SK-MEL-5 (cell line): ENCODE measurements at places on chromosomes 1 and 21. TPM values are rescaled to one million over a fixed set of nuclear protein-coding genes. Genes with fewer than 3 reads are reported as not detected.

GRCh38 chr1:166924823-166925541 lies 48.9 kb upstream of the TADA1 start:
- DNase-seq: no peak

- peak; percentile 61 for DNase-seq
Observed at GRCh38 chr21:38126666-38127303, 130.0 kb upstream of the KCNJ15 start.

GRCh38 chr1:159786465-159786864 lies 5.7 kb downstream of the DUSP23 start:
- DNase-seq: no peak

GRCh38 chr1:75484789-75485188 lies 126.1 kb downstream of the SLC44A5 start:
- no peak for DNase-seq

DNA sequence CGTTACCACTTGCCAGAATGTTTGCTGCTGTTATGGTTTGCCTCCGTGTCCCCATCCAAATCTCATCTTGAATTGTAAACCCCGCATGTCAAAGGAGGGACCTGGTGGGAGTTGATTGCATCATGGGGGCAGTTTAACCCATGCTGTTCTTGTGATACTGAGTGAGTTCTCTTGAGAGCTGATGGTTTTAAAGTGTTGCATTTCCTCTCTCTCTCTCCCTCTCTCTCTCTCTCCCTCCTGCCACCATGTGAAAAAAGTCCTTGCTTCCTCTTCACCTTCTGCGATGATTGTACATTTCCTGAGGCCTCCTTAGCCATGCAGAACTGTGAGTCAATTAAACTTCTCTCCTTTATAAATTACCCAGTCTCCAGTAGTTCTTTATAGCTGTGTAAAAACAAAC lies 44.4 kb downstream of the CFHR5 start:
- no peak for DNase-seq

- no peak for DNase-seq
Observed at GRCh38 chr1:35884934-35885333, 1.9 kb downstream of the AGO1 start.

DNA sequence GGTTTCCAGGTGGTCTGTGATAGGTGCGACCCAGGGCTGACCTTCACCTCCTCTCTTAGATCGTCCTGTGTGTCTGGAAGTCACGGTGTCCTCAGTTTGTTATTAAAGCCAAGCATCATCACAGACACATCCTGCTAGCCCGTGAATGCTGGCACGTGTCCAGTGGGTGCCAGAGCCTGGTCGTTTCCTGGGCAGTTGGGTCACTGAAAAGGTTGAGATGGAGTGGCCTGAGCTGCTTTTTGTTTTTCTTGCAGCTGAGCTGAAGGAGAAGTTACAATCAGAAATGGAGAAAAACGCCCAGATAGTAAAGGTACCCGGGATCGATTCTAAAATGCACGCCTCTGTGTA lies 23.2 kb downstream of the PCNT start:
- no peak for DNase-seq

DNA sequence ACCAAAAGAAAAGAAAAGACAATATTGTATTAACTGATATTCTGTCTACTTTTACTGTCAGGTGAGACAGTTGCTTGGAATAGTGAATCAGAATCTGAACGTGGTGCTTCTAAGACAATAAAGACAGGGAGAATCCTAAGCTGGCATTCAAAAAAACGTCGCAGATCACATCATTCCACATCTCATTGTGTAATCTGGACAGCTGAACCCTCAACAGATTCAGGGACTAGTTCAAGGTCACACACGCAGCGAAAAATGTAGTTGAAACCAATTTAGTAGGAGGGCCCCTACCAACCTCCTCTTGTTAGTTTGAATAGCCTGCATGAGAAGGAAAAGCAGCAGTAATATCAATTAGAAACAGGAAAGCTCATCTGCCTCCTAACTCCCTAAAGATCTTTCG lies 46.4 kb upstream of the KRTAP19-8 start:
- DNase-seq: no peak

DNA sequence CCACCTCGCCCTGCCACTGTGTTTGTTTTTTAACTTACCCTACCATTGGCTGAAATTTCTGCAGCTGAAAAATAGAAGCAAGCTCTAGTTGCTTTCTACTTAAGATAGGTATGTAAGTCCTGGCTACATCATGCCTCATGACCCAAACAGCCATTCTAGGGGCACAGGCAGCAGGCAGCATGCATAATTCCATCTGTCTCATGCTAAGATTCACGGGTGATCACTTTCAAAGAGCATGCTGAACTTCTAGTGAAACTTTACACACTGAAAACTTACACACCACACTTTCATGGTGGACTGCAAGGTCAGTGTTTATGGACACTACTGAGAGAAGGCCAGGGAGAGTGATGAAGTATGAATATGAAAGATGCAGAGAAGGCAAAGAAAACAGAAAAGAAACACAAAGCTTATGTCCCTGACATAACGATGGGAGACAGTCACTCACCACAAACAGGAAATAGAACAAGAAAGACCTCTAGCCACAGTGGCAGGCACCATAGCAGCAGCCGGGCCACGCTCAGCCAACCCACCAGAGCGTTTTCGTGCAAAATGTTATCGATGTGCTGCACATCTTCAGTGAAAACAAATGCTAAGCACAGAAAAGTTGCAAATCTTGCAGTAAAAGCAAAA lies 102.3 kb upstream of the TIAM1 start:
- DNase-seq: no peak

DNA sequence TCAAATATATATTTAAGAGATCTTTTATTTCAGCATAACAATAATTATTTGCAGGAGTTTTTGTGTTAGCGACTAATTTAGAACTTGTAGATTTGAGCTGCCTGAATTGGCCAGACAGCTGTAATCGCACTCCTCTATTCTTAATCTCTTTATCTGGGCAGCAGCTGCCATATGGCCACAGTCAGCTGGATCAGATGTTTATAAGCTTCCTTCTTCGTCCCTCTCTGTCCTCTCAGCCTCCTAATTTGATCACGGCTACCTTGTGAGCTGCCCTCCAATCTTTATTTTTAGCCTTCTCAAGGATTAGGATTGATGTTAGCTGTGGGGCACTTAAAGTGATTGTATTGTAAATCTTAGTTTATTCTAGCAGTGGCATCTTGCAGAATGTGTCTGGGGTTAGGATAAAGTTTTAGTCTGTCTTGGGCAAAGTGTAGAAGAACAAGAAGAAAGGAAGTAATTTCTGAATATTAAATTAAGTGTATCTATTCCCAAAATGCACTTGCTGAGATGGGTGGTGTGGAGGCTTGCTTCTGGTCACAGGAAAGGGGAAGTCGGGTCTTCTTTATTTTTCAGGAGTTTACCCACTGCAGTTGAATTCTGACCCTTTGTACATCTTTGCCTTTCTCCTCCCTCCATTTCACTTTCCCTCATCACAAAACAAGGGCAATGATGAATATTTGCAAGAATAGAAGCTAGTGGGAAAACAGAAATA lies 1.1 kb downstream of the ZBTB18 start:
- DNase-seq: no peak

TDRD5 gene
- total RNA-seq: 0.05 and 0.21 TPM in 2 replicates

- peak; percentile 93 for DNase-seq
Observed at GRCh38 chr1:205440476-205441317, 15.1 kb downstream of the BLACAT1 start.

- no peak for DNase-seq
Observed at GRCh38 chr1:82901561-82901960, 1097.4 kb downstream of the TTLL7 start.

GRCh38 chr1:92085727-92086126 lies 5.6 kb downstream of the BTBD8 start:
- DNase-seq: no peak

PTAFR gene
- 0.24 and 0.29 TPM in 2 replicates for total RNA-seq

DNA sequence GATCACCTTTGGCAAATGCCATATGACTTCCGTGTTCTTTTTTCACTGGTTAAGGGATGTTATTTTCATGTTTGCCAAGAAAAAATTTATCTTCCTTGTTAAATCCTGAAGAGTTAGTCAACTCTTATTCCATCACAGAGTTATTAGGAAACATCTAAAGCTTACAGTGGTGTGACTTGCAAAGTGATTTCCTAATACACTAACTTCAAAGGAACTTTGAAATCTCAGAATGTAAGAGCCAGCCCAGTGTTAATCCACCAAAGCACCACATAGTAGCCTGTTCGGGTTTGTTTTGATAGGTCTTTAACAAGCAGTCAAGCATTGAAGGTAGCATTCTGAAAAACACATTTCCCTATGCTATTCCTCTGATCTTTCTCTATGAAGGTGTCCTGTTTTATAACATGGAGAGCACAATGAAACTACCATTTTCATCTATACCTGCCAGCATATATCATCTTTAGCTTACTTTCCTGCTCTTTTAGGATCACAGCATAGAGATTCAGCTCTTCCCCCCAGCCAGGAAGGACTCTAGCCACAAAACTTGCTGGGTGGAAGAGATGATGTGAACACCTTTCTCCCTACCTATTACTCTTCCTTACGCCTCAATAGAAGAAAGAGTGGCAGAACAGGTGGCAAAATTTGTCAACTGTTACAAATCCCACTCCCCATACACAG lies 82.4 kb upstream of the MAGI3 start:
- no peak for DNase-seq
